ENCODE measurements at places on chromosomes 4 and X. TPM values are rescaled to one million over a fixed set of nuclear protein-coding genes. Genes with fewer than 3 reads are reported as not detected.
A peak's percentile ranks its signal among the peaks of the same experiment; 100 is the strongest.

GRCh38 chrX:112664924-112665323 lies 14.8 kb downstream of the LHFPL1 start:
- DNase-seq = no peak

- no peak for DNase-seq
Observed at GRCh38 chr4:155545456-155545855, 121.2 kb upstream of the GUCY1A1 start.

DNA sequence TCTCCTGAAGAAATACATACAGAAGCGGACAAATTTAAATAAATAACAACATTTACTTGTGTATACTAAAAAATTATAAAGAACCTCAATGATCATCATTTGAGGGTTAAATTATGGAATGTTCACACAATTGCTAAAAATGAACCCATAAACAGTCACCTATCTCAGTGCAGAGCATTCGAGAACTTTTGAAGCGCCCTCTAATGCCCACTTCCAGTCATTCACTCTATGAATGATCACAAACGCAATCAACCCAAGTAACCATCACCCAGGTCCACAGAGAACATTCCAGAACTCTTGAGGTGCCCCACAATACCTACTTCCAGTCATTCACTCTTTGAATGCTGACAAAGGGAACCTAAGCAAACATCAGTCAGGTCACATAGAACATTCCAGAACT lies 103.5 kb upstream of the PLAC1 start:
- no peak for DNase-seq

GRCh38 chrX:22134681-22135080 lies 102.6 kb downstream of the PHEX start:
- no peak for DNase-seq

- DNase-seq = no peak
Observed at GRCh38 chrX:43573441-43574015, 82.6 kb upstream of the MAOA start.

DNA sequence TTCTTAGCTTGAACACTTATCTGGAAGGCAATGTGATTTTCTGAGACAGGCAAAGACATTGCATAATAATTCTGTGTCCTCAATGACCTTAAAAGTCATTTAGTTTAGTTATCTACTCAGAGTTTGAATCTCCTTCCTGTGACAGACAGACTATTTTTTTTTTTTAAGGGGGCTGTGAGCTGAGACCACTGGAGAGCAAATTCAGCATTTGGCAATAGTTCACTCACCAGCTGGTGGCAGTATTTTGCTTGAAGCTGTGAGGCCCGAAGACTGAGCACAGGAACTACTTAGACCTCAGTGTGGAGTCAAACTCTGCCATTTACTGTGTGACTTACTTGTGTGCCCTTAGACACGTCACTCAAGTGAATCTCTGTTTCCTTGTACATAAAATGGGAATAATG lies 22.9 kb upstream of the CPE start:
- DNase-seq = peak; percentile 31

GRCh38 chrX:75303795-75304194 lies 29.9 kb downstream of the UPRT start:
- DNase-seq = no peak

DNA sequence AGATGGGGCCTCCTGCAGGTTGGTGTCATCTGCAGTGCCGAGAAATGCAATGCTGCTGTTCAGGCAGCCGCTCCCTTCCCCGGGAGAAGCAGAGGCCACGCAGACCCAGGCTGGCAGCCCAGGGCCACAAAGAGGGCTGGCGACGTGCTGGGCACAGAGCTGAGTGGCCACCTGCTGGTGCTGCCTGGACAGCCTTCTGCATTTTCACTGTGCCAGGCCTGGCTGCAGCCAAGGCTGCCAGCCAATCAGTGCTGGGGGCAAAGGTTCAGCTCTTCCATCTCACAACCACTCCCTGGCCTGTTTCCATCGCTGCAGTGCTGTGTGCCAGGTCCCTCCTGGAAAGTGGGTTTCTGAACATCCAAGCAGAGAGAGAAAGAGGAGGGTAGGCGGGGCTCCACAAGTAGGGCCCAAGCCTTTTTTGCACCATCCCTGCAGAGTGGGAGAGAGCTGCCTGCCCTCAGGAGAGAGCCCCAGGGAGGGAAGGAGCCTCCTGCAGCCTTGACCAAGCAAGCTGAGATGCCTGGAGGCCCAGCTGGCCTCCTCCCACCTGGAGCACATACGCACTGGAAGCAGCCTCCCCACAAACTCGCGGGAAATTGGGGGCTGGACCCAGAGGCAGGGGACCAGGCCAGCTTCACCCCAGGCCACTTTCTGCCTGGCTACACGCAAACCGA lies 20.1 kb downstream of the ADRA2C start:
- peak; percentile 48 for DNase-seq

DNA sequence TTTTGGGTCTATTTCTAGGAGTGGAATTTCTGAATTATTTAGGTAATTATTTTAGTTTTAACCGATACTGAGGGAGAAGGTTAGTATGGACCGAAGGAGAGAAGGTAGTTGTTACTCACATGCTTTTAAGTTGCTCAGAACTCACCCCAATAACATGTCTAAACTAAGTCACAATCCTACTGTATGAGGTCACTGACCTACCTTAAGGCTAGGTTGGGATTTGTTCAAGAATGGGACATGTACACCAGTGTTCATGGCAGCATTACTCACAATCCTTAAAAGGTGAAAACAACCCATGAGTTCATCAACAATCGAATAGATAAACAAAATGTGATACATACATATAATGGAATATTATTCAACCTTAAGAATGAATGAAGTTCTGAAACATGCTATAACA lies 90.5 kb downstream of the MSN start:
- DNase-seq = no peak

GRCh38 chr4:86683983-86684382 lies 89.9 kb downstream of the PTPN13 start:
- no peak for DNase-seq

DNA sequence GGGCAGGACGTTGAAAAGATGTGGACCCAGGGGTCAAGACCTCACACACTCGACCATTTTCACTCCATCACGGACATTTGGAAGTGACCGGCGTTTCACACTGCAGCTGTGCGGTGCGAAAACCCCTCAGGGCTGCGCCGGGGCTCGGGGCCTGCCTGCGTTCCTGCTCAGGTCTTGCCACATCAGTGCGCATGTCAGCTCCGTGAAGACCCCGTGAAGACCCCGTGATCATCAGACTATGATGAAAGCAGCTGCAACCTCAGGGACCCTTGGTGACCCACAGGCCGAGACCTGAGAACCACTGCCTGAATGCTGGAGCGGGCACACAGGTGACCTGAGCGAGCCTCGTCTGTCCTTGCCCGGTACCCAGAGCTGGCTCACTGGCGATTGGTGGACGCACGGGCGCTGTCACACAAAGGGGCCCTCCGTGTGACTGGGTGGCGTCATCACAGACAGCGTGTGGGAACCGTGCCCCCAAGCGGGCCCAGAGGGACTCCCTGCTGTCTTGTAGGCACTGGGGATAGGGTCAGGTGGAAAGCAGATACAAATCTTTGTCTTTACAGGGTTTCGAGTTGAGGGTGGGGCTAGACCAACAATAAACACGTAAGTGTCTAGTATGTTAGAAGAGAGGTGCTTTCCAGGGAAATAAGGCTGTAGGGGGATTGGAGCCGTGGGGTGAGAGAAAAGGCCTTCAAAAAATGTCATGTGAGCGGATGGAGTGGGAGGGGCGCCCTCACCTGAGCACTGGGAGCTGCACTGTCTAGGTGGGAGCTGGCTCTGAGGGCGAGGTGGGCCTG lies 12.7 kb downstream of the MSANTD1 start:
- no peak for DNase-seq

DNA sequence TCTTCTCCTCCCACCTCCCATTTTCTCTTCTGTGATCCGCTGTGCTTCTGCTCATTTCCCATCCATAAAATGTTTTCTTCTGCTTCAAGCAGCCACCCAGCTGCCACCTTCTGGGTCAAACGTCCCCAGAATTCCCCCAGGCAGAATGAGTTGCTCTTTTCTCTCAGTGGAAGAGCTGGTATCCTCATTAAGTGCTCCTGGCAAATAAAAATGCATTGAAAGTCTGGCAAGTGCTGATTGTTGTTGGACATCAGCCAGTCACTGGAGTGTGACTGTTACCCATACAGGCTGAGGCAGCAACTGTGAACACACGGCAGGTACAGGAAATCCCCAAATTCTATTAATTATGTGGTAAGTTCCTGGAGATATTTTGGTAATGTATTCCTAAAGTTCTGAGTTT lies 52.6 kb downstream of the LIMCH1 start:
- DNase-seq = no peak

DNA sequence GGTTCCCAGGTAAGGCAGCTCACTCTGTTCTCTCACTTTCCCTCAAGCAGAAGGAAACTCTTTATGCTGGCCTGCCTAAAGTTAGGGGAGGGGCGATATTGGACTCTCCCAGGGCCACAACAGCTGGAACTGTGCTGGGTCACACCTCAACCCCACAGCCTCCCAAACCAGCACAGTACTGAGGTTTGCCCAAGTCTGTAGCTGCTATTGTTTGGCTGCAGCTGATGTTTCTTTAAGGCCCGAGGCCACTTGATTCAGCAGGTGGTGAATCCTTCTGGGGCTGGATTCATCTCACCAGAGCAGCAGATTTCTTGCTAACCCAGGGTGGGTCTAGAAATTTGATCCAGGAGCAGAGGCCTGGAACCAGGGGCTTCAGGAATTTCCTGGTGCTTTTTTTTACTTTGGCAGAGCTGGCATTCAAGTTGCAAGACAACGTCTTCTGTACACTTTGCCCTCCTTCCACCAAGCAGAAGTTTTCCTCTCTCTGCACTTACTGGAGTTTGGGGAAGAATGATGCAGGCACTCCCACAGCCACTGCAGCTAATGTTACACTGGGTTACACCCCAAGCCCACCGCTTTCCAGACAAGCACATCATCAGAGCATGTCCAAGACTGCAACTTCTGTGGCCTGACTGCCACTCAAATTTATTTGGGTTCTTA lies 544.7 kb upstream of the NDST4 start:
- DNase-seq = no peak

- no peak for DNase-seq
Observed at GRCh38 chr4:119068529-119068962, 67.1 kb upstream of the MYOZ2 start.

DNA sequence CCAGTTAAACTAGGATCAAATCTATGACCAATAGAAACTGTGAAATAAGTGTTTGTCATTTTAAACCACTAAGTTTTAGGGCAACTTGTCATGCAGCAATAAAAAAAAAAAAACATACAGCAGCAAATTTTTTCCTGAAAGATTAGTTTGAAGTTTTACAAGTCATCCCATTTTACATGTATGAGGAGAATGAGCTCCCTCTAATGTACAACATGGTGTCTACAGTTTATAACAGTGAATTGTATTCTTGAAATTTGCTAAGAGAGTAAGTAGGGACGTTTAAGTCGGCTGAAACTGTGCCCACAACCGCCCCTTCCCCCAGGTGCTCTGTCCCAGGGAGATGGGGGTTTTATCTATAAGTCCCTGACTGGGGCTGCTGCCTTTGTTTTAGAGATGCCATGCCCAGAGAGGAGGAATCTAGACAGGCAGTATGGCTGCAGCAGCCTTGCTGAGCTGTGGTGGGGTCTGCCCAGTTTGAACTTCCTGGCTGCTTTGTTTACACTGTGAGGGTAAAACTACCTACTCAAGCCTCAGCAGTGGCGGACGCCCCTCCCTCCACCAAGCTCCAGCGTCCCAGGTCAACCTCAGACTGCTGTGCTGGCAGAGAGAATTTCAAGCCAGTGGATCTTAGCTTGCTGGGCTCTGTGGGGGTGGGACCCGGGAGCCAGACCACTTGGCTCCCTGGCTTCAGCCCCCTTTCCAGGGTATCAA lies 499.3 kb upstream of the CT83 start:
- no peak for DNase-seq

- no peak for DNase-seq
Observed at GRCh38 chrX:144214651-144215050, 330.8 kb downstream of the UBE2NL start.

GRCh38 chr4:114200026-114200425 lies 220.6 kb upstream of the ARSJ start:
- no peak for DNase-seq

- peak; percentile 35 for DNase-seq
Observed at GRCh38 chrX:130393451-130394074, 8.1 kb upstream of the GPR119 start.

DNA sequence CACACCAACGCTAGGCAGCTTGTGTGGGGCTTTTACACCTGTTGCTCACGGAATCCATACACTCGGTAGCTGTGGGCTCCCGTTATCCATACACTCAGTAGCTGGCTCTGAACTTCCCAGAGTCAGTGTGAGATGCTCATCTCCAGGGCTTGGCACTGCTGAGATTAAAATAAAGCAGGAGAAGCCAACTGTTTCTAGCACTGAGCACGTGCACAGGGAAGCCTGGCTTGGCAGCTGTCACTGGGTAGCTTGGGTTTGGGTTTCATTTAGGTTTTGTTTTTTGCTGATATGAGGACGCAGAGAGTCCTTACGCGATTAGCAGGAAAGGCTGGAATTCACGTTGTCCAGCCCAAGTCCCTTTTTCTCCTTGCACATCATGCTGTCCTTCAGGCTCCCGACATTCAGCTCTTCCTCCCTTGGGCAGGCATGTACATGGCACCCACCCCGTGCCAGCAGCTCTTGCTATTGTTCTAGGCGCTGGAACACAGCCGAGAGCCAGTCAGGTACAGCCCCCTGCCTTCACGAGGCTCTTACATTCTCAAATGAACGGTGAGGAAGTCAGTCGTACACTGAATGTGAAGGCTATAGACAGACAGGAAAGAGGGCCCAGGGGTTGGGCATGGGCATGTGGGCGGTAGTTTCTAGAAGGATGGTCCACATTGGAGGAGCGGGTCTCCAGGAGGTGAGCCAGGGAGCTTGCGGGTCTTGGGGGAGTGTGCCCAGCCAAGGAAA lies 25.9 kb downstream of the NSG1 start:
- DNase-seq = no peak

DNA sequence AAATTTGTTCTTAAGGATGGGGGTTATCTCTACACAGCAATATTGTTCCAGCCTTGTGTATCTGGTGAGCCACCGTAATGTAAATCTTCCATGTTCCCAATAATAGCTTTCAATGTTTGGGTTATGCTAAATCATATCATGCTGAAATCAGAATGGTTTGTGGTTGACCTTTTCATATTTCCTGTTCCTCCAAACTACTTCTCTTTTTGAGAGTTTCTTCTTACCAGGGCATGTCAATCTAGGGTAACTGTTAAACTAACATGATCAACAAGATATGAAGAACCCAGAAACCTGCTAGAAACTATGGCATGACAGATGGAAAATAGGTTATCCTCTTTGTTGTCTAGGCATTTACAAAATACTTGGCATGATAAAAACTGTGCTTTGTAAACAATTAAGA lies 22.0 kb downstream of the TNMD start:
- no peak for DNase-seq

GRCh38 chr4:16725252-16725651 lies 173.2 kb downstream of the LDB2 start:
- no peak for DNase-seq

HAUS3 gene
- 8.2 TPM for total RNA-seq

NUP62CL gene
- 2.2 TPM for total RNA-seq

ARHGAP24 gene
- 13.3 TPM for total RNA-seq

SCML2 gene
- total RNA-seq = 1.4 TPM

TRIM61 gene
- 2.4 TPM for total RNA-seq

MAGIX gene
- 3.8 TPM for total RNA-seq

CXorf51B gene
- not detected for total RNA-seq

CYLC1 gene
- not detected for total RNA-seq

RBM41 gene
- 20.1 TPM for total RNA-seq

TAF7L gene
- not detected for total RNA-seq
